ENCODE measurements at places on chromosomes 2 and 18.

DNA sequence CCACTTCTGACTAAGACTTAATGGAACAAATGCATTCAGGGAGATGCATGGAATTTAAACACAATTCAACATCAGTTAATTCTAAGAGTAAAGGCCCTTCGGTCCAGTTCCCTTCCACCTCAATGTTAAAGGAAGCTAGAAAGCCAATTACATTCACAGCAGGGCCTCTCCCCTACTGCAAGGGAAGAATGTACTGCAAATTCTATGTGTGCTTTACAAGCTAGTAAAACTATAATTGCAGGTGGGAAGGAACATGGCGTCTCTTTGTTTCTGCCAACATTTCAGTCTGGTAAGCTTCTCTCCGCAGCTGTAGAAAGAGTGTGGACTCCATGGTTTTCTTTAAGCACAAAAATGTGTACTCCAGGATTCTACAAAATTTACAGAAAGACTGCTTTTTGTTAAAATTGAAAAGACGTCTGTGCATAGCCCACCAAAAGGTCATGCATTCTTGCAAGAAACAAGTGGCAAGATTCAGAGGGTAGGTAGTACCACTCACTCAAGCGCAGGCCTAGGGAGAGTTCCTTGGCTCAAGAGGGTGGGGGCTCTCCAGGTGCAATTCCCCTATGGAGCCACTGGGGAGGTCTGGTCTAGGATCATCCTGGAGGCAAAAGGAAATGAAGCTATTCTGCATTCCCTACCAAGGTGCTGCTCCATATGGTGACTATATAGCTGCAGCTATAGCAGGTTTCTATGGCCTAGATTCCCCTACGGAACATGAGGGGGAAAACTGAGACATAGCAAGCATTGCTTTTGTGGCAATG, 127.0 kb upstream of the FZD5 start:
- DNase-seq: no peak

DNA sequence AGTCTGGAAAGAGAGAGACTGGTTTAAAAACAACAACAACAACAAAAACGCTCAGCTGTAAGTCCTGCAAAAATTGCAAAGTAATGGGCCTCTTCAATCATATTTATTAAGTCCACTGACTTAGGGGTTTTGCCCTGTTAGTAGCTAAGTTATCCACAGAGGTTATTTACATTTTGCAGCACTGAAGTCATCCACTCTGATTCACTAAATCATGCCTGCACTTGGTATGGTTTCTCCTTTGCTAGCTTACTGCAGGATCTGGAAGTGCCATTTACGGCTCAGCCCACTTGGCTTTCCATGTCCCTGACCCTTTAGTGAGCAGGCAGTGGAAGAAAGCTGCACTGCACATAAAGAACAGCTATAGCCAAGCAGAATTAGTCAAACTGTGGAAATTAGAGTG, 484.4 kb downstream of the NRXN1 start:
- DNase-seq: no peak

DNA sequence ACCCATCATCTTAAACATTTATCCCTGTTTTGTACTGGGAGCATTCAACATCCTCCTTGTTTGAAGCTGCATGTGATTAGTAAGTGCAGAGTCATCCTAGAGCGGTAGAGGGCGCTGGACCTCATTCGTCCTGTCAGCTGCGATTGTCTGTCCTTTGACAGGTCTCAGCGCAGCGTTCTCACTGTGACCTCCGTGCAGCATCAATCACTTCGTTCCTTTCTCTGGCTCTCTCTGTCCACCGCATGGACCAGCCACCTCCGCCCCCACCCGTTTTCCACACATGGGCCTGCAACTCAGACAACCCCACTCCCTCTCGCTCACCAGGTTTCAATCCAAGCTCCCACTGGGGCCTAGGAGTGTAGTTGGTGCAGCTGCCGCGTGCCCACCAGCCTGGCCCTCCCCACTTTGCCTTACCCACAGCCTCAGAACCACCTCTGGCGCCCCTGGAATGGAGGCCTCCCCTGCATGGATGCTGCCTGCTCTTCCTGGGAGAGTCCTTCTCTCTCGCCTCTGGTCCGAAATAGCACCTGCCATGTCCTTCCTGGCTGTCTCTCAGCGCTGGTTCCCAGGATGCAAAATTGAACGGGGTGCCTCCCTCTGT, 90.5 kb downstream of the NDUFA10 start:
- no peak for DNase-seq

- DNase-seq: no peak
Observed at GRCh38 chr18:24263050-24263449, 124.2 kb downstream of the CABYR start.

DNA sequence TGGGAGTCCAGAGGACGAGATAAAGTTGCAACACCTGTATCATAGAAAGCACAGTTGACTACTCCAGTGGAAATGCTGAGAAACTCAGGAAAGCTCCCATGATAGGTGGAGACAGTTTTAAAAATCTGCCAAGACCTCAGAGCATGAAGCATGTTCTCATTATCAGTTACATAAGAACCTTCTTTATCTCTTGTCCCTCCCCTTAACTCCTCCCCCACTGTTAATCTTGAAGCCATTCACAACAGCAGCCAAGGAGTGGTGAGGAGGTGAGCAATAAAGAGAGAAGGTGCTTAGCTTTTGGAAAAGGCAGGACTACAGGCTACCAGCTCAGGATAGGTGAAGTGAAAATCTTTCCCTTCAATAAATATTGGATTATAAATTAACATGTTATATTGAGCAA, 657.9 kb downstream of the NYAP2 start:
- no peak for DNase-seq

- peak; percentile 17 for DNase-seq
Observed at GRCh38 chr2:32591669-32592463, 36.0 kb upstream of the TTC27 start.

GRCh38 chr2:190976521-190976920, 37.5 kb downstream of the STAT1 start:
- no peak for DNase-seq
